SW 1271 (cell line): ENCODE measurements at places on chromosomes 6 and 20.

DNA sequence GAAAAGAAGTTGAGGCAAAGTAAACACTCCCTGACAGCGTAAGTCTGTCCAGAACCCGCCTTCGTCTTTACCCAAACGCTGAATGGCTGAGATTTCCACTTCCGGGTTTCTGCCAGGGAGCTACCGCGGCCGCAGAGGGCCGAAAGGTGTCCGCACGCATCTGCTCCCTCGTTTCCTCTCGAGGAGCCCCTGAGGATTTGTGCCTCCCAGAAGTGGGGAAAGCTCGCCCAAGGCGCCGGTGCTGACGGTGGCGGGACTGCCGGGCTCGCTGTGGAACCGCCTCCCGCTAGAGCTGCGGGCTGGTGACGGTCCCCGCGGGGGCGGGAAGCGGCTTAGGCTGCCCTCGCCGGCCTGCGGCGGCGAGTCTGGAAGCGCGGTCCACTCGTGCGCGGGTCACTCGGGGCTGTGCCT lies 1760.2 kb upstream of the DEFB115 start:
- DNase-seq, result peak; percentile 89

DNA sequence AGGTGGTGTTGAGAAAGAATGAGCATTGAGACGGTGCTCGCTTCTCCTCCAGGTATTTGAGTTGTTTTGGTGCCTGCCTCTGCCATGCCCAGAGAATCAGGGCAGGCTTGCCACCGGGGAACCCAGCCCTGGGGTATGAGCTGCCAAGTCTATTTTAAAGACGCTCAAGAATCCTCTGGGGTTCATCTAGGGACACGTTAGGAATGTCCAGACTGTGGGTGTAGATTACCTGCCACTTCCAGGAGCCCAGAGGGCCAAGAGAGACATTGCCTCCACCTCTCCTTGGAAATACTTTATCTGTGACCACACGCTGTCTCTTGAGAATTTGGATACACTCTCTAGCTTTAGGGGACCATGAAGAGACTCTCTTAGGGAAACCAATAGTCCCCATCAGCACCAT lies 28.3 kb downstream of the SAYSD1 start:
- no peak for DNase-seq

GRCh38 chr20:33097001-33097400 lies 17.6 kb downstream of the BPIFB4 start:
- no peak for DNase-seq

- DNase-seq, result no peak
These were observed 141.5 kb downstream of the TBC1D7 start for GRCh38 chr6:13186861-13187260.

- no peak for DNase-seq
These were observed 98.3 kb upstream of the PDE7B start for GRCh38 chr6:135753196-135753595.

DNA sequence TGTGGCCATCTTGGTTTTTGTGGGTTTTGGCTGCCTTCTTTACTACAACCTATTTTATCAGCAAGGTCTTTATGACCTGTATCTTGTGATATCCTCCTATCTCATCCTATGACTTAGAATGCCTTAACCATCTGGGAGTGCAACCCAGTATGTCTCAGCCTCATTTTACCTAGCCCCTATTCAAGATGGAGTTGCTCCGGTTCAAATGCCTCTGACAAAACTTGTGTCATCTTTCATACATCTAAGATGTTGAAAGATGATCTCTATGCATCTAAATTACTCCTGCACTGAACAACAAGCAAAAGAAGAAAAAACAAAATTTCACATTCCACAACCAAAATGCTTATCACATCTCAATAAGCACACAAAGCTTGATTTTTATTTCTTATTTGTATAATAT lies 129.5 kb upstream of the CNR1 start:
- DNase-seq, result no peak

DNA sequence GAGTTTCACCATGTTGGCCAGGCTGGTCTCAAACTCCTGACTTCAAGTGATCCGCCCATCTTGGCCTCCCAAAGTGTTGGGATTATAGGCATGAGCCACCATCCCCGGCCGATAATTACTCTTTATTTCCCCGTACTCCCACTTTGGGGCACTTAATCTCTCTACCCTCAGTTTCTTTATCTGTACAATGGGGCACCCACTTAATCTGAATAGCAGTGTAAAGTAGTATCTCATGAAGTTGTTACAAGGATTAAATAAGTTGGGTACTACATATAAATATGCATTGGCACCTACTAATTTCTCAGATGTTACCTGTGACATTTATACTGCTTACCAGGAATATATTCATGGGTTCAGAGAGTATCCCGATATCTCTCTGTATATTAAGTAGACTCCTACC lies 15.2 kb downstream of the GINM1 start:
- no peak for DNase-seq

DNA sequence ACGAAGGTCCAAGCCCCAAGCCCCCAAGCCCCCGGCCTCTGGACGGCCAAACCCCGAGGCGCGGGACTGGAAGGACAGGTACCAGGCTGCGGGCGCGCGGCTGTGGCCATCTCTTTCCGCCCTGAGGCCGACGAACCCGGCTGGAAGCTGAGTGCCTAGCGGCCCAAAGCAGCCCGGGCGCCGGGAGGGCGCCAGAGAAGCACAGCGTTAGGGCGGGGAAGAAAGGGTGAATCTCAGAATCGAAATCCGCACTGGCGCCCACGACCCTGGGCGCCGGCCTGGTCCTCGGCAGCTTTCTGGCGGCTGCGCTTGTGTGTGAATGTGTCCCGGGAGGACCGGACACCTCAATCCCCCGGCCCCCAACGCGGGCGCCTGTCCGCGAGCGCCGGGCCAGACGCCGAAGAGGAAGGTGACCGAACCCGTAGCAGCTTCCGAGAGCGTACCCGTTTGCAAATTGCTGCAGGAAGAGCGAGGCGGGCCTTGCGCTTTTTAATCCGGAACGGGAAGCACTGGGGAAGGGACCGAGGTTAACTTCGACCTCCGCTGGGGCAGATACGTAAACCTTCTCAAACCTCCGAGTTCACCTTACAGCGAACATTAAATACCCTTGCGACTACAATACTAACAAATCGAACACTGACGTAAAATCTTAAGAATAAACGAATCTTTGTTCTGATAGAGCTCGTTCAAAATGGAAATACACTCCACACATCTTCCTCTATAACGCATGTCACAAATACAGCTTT lies 2.9 kb downstream of the NRN1 start:
- no peak for DNase-seq

DNA sequence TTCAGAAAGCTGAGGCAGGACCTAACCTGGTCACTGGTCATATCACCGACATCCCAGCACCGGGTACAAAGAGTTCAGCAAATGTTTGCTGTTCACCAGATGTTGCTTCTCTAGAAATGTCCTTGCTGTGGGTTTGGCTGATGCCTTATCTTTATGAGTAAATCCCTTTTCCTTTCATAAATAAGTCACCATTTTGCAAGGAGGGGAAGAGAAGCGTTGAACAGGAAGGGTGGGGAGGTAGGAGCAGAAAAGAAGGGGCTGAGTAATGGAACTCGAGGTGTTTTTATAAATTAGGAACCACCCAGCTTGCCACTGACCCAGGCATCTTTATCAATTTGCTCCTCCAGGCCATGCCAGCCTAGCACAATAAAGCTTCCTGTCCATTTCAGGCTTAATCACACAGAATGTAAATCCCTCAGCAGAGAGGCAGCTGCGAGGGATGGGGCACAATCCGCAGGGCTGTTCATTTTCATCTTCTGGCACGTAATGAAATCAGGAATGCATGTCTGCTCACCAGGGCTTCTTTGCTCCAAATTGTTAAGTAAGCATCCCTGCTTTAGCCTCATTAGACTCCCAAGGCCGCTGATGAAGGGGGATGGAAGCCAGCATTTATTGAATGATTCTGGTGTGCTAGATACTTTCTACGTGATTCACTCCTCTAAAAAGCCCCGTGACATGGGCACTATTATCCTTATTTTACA lies 371.9 kb upstream of the CHD6 start:
- DNase-seq, result no peak

DNA sequence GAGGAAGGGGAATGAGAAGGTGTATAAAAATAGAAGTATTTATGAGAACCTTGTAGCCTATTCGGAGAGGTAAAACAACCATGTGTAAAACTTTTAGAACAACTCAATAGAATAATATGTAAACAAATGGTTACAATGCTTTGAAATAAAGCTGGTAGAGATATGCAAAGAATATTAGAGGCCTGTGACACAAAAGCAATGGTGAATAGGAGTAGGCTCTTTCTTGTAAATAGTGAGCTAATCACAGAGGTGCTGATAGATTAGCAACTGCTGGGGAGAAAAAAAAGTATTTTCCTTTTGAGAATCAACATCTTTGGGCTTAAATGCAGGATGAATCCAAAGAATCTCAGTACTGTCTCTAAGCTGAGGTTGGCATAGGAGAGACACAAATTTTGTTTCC lies 7.0 kb downstream of the TMEM200A start:
- no peak for DNase-seq

DNA sequence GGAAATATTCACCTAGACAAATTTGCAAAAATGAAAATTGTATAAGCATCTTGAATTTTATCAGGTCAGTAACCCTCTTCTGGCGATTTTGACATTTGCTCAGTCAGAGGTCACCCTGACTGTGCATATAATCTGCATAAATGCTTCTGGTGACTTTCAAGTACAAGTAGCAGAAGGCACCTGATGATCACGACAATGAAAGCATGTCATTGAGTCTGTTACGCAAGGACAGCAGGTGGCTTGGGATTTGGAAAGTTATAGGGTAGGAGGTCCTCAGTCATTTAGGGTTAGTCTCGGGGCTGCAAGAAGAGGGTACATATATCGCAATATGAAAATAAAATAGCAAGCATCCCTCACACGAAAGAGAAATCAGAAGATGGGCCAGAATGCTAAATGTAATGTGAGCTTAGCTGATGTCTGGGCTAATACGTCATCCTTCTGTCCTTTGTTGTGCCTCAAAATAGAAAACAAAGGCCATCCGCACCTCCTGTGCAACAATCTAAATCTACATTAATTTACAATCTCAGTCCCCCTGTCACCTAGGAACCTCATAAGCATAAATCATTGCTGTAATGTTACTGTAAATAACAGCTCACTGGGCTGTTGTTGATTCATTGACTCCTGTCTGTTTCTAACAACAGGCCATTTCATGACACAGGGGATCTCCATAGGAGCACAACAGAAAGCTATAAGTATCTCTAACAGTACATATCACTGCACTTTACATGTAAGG lies 155.2 kb upstream of the RSPO3 start:
- no peak for DNase-seq

DNA sequence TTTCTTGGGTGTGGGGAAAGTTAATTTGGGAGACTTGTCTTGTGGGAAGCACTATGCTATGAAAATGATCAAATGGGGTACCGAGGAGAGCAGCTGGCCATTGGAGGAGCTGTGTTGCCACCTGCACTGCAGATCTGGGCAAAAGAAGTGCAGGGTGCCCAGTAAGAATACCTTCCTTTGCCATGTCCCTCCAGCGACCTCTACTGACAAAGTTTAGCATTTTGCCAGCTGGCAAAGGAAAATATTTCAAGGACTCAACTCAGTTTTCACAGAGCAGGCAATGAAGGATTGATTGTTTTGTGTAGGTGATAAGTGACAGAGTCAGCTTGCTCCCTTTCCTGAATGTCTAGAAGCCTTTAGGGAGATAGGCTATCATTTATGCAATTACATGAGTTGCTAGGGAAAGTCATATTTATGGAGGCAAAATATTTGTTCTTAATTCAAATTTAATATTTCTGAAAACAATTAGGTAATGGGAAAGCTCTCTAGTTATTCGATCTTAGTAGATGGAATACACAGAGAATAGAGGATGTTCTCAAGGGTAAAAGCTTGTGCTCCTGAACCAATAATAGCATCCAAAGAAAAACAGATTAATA lies 118.4 kb downstream of the FARS2 start:
- DNase-seq, result no peak

- DNase-seq, result no peak
These were observed 138.1 kb downstream of the TBXT start for GRCh38 chr6:166029506-166029905.

- DNase-seq, result peak; percentile 94
These were observed 25.3 kb upstream of the TOP1 start for GRCh38 chr20:41003143-41003935.

GRCh38 chr6:124741341-124741740 lies 220.9 kb upstream of the RNF217 start:
- DNase-seq, result no peak

DNA sequence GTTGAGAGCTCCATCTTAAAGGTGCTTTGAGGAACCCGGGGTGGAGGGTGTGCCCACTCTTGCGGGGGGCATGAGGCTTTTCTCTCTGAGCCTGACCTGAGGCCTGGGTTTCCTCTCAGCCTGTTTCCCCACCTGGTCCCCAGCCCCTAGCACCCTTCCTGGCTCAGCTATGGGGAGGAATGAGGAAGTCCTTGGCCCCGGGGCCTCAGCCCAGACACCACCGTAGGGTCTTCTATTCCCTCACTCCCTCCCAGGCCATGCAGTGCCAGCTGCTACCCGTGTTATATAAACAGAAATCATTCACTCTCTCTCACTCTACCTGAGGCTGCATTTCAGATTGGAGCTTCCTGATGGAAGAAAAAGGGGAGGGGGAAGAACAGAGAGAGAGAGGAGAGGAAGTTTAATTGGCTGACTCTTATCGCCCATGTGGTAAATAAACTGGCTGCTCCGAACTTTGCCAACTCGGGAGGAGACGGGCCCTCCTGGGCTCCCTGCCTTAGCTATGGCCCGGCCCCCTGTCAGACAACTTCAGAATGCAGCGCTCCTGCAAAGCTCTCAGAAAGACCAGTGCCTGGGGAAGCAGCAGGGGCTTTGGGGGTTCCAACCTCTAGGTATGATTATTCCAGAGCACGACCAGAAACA lies 2.8 kb downstream of the CDH22 start:
- DNase-seq, result no peak

- no peak for DNase-seq
These were observed 150.8 kb downstream of the GRIK2 start for GRCh38 chr6:101544286-101544685.

DNA sequence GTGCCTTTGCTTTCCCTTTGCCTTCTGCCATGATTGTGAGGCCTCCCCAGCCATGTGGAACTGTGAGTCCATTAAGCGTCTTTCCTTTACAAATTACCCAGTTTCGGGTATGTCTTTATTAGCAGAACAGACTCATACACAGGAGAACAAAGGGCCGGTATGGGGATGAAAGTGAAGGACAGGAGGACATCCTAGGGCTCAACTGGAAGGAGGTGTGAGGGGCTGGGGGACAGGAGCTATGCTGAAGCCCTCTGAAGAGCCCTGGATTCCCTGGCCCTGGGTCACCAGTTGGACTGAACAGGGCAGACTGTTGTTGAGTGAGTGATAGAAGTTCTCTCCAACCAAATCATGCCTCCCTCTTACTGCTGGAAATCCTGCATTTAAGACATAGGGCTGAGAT lies 105.8 kb downstream of the SCML4 start:
- DNase-seq, result no peak

DNA sequence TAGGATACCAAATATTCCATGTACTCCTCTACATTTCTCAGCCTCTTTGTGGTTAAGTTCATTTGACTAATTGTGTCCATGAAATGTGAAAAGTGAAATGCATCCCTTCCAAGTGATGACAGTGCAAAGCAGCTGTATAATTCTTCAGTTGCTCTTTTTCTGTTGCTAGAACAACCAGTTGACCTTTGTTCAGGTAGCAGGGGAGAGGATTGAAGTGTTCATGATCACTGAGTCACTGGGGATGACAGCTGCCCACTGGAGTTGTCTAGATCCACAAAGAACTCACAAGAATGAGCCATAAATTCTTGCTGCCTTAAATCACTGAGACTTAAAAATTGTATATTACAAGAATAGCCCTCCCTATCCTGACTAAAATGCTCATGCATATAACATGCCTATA lies 254.6 kb downstream of the EPHA7 start:
- no peak for DNase-seq
